ENCODE measurements at places on chromosomes 2 and 18.
A peak's percentile ranks its signal among the peaks of the same experiment; 100 is the strongest.

DNA sequence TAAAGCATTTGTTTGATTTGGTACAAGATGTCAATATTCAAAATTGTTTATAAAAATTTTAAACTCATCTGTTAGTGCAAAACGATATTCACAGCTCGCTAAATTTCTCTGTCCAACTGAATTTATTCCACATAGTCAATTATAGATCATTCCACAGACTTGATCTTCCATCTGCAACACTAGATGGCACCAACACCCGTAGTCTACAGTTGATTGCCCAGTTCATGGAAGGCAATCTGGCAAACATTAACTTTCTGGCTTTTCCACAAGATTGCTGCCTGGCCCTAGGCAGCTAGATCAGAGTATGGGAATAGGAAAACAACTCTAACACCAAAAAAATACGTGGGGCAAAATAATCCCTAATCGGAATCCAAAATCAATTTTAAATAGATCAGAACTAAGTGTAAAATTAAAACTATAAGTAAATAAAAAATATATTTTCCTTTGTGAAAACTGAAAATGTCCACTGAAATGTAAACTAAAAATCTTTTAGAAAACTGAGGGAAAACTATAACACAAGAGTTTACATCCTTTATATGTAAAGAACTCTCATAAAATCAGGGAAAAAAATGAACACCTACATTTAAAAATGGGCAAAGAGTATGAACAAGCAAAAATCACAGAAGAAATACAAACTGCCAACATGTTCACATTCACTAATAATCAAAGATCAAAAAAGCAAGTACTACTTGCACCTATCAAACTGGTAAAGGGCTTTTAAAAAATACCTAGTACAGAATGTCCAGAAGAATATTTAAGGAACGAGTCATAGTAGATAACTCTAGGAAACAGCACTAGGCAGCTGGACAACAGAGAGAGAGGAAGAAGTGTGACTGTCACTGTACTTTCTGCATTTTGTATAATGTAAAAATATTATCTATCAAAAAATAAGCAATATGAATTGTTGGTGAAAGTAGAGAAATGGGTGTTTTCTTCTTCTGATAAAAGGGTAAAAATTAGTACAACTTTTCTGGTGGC, 35.0 kb downstream of the RTN4 start:
- DNase-seq: peak; percentile 79

DNA sequence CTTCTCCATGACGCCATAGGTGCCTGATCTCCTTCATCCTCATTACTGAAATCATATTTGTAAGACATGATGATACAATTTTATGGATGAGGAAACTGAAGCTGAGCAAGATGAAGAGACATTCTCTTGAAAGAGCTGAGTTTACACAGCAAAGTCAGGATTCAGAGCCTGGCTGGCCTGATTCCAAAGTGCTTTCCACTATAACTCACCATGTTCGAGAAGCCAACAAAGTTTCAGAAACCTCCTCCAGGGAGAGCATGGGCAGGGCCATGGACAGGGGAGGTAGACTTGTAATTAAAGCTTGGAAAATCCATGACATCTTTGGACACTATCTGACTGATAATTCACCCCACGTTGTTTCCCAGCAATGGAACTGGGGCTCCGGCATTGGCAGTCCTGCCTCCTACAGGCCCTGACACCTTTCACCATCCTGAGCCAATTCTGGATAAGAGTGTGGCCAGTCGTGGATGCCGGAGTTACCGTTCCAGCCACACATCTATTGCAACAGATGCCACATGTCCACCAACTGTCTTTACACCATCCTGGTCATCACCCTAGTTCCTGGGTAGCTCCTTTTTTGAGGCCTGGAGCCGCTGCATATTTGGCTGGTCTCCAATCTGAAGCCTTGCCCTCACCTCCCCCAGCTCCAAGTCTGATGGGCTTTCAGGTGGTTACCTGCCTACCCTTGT, 85.0 kb upstream of the PPP1CB start:
- DNase-seq: no peak

GRCh38 chr2:37378411-37378810, 34.0 kb downstream of the QPCT start:
- no peak for DNase-seq

- peak; percentile 27 for DNase-seq
Observed at GRCh38 chr2:206260188-206261012, 14.1 kb upstream of the ZDBF2 start.

DNA sequence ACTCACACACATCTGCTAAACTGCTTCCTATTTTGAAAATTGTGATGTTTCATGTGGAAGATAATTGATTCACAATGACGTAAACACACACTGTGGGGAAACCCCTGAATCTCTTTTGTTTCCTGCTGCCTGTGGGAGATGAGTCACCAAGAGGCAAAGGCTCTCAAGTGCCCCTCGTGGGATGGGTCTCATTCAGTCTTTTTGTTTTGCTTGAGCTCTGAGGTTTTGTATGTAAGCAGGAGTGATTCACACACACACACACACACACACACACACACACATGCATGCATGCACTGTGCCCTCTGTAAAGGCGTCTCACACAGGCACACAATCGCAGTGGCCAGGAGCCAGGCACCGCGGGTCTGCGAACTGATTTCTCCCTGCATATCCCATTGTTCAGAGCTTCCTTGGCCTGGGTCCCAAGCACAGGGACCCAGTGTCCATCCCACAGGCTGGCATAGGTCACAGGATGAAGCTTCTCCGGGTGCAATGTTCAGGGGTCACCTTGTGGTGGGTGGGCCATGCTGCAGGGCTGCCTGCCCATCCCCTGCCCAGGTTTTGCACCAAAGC, 12.1 kb upstream of the ARHGEF4 start:
- DNase-seq: peak; percentile 68

GRCh38 chr2:70362661-70363060, 60.8 kb upstream of the FAM136A start:
- no peak for DNase-seq

DNA sequence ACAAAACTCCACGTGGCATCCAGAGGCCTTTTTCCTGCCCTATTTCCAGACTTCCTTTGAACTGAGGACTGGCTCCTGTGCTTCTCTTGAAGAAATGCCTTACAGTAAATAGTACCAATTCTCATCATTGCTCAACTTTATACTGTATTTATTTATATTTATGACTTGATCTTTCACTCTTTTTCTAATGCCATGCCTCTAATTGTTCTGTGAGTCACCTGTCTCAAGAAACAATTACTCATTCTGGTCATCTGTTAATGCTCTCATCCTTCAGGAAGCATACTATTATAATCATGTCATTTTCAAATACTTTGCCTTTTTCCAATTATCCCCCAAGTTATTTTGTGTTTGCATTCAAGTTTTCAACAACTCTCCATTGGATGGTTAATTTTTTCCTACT, 85.9 kb downstream of the DCDC2C start:
- DNase-seq: no peak

- no peak for DNase-seq
Observed at GRCh38 chr2:75705921-75706320, 4.8 kb downstream of the GCFC2 start.

DNA sequence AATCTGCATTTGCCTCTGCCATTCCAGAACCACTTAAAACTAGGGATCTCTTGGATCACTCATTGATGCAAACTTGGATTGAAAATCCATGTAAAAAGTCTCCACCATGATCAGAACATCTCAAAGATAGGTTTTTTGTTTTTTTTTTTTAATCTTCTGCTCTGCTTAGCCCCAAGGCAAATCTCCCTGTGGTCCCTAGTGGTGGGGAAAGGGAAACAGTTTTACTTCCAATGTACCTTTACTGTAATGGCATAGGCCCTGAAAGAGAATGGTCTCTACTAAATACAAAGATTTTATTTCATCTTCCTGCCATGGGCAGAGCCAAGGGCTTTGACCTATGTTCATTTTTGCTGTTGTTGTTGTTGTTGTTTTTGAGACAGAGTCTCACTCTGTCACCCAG, 78.4 kb downstream of the KANSL1L start:
- no peak for DNase-seq

- DNase-seq: peak; percentile 90
Observed at GRCh38 chr2:235135990-235136561, 184.3 kb downstream of the SH3BP4 start.

DNA sequence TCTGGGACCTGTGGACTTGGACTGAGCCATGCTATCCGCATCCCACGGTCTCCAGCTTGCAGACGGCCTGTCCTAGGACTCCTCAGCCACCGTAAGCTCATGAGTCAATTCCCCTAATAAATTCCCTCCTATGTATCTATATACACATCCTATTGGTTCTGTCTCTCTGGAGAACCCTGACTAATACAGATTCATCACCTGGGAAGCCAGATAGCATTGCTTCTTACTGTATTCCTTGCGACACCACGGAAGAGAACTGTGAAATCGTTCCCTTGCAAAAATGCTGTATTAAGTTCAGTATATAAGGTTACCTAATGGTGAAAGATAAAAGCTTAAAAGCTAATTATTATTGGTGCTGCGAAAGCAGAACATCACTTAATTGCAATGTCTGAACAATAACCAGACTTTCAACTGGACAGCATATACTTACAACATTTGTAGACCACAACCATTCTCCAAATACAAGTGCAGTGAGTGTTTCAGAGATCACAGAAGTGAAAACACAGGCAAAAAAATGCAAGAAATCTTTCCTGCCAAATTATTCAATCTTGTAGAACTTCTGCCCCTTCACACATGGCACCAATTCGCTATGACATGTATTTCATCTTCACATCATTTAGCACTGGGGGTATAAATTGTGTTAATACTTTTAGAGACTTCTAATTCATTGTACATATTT, 352.9 kb downstream of the TXNL1 start:
- no peak for DNase-seq
